Activated T-helper 1 cell treated with Interleukin-2 at 50 U/mL for 16 hours (primary cell): ENCODE measurements at places on chromosomes 1 and 21.
A peak's percentile ranks its signal among the peaks of the same experiment; 100 is the strongest.

GRCh38 chr1:46903481-46903880 is 37.8 kb downstream of the CYP4A11 start:
- no peak for DNase-seq

DNA sequence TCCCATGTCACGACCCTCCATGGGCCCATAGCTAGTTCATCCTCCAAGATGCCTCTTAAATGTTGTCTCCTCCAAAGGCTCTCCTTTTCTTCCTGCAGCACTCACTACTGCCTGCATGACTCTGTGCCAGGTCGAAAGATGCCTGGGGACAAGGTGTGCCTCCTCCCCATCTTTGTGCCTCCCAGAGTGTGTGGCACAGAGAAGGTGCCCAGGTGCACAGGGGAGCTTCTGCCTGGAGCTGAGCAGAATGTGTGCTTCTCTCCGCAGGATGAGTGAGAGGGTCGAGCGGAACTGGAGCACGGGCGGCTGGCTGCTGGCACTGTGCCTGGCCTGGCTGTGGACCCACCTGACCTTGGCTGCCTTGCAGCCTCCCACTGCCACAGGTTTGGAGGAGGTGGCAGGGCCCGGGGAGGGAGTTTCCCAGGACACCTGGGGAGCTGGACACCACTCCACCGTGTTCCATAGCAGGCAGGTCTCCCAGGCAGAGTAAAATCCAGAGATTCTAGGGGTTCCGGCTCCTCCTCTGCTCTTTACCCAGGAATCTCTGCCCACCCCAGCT is 6.9 kb upstream of the PPM1J start:
- DNase-seq, result no peak

- DNase-seq, result no peak
Observed at GRCh38 chr21:33401630-33401992, 1.6 kb upstream of the IFNGR2 start.

- DNase-seq, result no peak
Observed at GRCh38 chr1:181160998-181161870, 72.7 kb downstream of the IER5 start.

- no peak for DNase-seq
Observed at GRCh38 chr1:67211589-67212563, 45.6 kb downstream of the IL23R start.

- DNase-seq, result no peak
Observed at GRCh38 chr1:60791226-60791625, 291.1 kb upstream of the NFIA start.

GRCh38 chr1:41434306-41434705 is 50.2 kb downstream of the EDN2 start:
- DNase-seq, result no peak

GRCh38 chr1:207316622-207317391 is 4.7 kb upstream of the CD55 start:
- DNase-seq, result no peak

DNA sequence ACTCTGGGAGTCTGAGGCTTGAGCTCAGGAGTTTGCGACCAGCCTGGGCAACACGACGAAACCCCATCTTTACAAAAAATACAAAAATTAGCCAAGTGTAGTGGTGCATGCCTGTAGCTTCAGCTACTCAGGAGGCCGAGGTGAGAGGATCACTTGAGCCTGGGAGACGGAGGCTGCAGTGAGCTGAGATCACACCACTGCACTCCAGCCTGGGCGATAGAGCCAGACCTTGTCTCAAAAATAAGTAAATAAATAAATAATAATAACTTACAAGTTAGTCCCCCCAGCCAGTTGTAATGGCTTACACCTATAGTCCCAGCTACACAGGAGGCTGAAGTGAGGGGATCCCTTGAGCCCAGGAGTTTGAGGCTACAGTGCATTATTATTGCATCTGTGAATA is 21.7 kb upstream of the BTG2 start:
- DNase-seq, result no peak

GRCh38 chr1:187300081-187300480 is 471.3 kb downstream of the PLA2G4A start:
- DNase-seq, result no peak

DNA sequence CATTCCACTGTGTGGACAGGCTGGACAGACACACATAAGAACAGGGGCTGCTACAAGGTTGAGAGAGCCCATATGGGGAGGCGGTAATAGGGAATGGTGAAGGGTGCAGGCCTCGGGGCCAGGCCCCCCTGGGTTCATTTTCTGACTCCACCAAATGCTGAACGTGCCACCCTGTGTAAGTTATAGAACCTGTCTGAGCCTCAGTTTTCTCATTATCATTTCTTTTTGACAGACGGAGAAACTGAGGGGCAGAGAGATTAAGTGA is 569.5 kb downstream of the PTPRU start:
- DNase-seq, result no peak

GRCh38 chr1:6948861-6949260 is 163.6 kb downstream of the CAMTA1 start:
- DNase-seq, result no peak

- no peak for DNase-seq
Observed at GRCh38 chr1:74502432-74502831, 10.0 kb downstream of the LRRC53 start.

DNA sequence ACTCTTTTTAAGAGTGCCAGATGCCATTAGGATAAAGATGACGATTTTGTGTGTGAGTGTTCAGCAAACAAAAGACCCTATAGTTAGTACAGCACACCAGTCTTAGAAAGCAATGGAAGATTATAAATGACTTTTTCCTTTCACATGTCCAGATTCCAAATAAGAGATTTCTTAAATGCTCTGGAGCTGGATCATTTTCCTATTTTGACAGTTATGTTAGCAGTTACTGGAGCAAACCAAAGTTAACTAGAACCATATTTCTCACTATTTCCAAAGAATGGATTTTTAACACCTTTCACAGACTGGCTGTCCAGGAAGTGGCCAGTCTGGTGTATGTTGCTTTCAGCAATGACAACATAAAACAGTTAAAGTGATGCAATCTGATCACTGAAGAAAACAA is 905.8 kb upstream of the ADGRL2 start:
- DNase-seq, result no peak

DNA sequence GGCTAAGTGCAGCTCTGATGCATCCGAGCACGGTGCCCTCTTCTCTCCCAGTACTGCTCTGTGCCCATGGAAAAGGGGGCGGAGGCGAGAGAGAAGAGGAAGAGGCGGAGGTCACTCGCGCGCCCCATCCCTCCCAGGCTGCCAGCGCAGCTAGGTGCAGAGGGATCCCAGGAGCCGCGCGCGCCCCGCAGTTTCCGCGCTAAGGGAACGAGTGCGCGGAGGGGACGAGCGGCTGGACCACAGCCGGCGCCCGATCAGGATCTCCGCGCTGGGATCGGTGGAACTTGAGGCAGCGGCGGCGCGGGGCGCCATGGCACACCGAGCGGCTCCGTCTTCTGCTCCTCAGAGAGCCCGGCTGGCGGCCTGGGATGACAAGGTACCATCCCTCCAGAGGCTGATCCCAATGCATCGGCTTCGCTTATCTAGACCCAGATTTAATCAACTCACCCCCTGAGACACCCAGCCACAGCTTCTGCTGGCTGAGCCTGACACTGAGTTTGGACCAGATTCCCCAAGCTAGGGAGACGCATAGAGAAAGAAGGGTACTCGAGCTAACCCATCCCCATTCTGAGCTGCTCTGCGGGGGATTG is at the start of gene PTGFR:
Gene PTGFR (plus strand): TSS at position 114 of the 590 bp plus-strand sequence. CDS start 1,770 bp downstream, outside the sequence.
- DNase-seq, result no peak

GRCh38 chr1:219041141-219041540 is 132.5 kb upstream of the LYPLAL1 start:
- no peak for DNase-seq

DNA sequence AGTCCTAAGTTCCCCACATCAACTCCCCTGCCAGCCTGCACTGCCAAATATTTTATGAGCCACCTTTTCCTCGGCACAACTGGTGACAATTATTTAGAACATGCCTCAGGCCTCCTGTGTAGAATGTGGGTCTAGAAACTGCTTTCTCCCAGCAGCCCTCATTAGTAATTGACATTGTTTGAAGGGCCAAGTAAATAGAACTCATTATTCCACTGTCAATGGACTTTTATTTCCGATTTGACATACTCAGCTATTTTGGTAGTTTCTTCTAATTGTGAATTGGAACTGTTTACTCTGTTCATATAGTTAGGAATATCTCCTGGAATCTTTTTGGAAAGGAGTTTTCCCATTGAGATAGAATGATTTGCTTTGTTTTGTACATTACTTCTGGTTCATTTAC is 168.8 kb upstream of the L1TD1 start:
- DNase-seq, result no peak

- no peak for DNase-seq
Observed at GRCh38 chr21:36149788-36150711, 6.6 kb upstream of the DOP1B start.

GRCh38 chr21:34965200-34966174 is 83.6 kb downstream of the RUNX1 start:
- no peak for DNase-seq

DNA sequence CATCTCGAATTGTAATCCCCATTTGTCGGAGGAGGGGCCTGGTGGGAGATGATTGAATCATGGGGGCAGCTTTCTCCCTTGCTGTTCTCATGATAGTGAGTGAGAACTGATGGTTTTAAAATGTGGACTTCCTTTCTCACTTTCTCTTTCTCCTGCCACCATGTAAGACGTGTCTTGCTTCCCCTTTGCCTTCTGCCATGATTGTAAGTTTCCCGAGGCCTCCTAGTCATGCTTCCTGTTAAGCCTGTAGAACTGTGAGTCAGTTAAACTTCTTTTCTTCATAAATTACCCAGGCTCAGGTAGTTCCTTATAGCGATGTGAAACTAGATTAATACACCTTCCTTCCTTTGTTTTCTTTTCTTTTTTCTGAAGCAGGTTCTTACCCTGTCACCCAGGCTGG is 13.9 kb downstream of the DNAJC6 start:
- no peak for DNase-seq

- DNase-seq, result no peak
Observed at GRCh38 chr1:38175121-38175520, 128.5 kb upstream of the POU3F1 start.

- DNase-seq, result no peak
Observed at GRCh38 chr1:11541956-11542355, 63.0 kb downstream of the DISP3 start.

DNA sequence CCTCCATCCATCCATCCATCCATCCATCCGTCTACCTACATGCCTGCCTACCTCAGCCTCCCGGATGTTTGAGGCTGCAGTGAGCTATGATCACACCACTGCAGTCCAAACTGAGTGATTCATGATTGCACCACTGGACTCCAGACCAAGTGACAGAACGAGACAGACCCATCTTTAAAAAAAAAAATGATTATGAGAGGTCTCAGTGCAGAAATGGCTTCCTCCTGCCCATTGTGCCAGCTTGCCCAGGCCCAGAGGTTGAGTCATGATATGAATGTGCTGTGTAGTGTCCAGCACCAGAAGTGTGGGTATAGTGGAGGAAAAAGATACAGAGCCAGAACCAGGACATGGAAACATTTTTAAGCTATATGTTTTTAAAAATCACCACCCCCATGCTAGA is 149.9 kb downstream of the KIF26B start:
- no peak for DNase-seq

- DNase-seq, result no peak
Observed at GRCh38 chr1:244920911-244921761, 56.8 kb upstream of the HNRNPU start.

GRCh38 chr1:86705665-86705985 is 1.2 kb downstream of the SH3GLB1 start:
- no peak for DNase-seq

- DNase-seq, result peak; percentile 20
Observed at GRCh38 chr1:214331827-214332423, 51.0 kb downstream of the SMYD2 start.

DNA sequence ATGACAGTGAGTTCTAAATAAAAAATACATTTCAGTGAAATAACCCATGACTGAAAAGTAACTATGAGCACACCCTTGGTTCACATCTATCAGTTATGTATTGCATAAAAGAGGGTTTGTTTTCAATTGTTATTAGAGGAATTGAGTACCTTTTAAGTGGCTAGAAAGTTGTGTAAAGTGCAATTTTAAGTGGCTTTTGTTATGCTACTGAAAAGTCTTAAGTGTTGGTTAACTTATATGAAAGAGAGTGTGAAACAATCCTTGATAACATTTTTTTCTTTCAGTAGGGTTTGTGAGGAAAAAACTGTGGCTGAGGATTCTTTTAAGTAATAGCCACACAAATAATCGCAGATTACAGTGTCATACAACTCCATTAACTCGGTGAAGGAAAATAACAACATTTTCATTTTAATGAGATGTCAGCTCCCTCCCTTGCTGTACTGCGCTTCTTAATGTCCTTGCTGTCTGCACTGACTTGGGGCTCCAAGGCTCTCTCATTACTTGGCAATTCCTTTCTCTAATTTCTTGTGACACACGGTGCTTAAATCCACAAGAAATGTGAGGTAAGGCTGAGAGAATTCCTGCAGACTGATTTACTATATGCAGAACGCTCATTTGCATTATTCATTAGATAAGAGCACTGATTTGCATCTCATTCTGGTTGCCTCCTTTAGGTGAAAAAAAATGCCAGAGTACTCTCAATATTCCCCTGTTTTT is 40.6 kb downstream of the NTNG1 start:
- DNase-seq, result no peak

DNA sequence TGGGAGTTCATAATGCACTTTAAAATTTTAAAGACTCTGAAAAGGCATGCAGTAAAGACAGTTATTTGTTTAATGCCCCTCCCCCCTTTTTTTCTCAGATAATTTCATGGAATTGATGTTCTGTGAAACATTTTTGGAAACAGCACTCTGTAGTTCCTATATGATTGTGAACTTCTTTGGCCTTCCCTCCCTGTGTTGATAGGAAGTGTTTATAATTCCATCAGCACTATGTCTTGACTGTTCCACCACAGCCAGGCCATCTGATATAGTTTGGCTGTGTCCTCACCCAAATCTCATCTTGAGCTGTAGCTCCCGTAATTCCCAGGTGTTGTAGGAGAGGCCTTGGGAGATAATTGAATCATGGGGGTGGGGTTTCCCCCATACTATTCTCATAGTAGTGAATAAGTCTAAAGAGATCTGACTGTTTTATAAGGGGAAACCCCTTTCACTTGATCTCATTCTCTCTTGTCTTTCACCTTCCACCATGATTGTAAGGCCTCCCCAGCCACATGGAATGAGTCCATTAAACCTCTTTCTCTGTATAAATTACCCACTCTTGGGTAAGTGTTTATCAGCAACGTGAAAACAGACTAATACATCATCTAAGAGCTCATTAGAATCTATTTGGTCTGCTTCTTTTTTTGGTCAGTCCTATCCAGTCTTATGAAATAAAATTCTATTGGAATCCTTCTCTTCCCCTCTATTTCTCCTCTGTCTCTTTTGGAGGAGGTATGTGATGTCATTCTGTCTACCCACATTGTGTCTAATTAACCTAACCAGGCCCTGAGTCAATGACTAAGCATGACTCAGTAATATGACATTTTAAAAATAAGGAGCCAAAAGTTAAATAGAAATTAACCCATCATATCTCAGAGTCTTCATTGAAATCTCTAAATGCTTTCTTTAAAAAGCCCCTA is 8.9 kb downstream of the CCDC185 start:
- DNase-seq, result no peak

- no peak for DNase-seq
Observed at GRCh38 chr1:179230721-179231120, 1.2 kb upstream of the ABL2 start.

GRCh38 chr21:32382108-32382644 is 10.6 kb downstream of the URB1 start:
- no peak for DNase-seq

- no peak for DNase-seq
Observed at GRCh38 chr1:189538271-189538670, 939.4 kb downstream of the BRINP3 start.

- DNase-seq, result peak; percentile 50
Observed at GRCh38 chr21:17611414-17612022, 1.2 kb downstream of the BTG3 start.

GRCh38 chr1:114316204-114316603 is 162.5 kb upstream of the SYT6 start:
- DNase-seq, result no peak
